ENCODE measurements at places on chromosomes 3 and 15. TPM values are rescaled to one million over a fixed set of nuclear protein-coding genes. Genes with fewer than 3 reads are reported as not detected.

Gene FRMD4B
- 12.8 TPM for polyA plus RNA-seq

Gene RASGRP1
- 1.1 TPM for polyA plus RNA-seq

Gene NPAP1
- 0.10 TPM for polyA plus RNA-seq

Gene SNX1
- polyA plus RNA-seq, result 33.8 TPM

Gene XCR1
- not detected for polyA plus RNA-seq

Gene POMGNT2
- polyA plus RNA-seq, result 10.2 TPM

Gene PATL2
- 0.10 TPM for polyA plus RNA-seq

Gene HRG
- polyA plus RNA-seq, result not detected

Gene SLC12A1
- 0.57 TPM for polyA plus RNA-seq

Gene ROBO2
- 1.1 TPM for polyA plus RNA-seq

Gene NCK1
- 28.7 TPM for polyA plus RNA-seq

- H3K27me3 ChIP-seq, result no peaks in the 10 kb centered on the region
- no peak for DNase-seq
- H3K4me3 ChIP-seq, result no peak overlapping the region
- H3K27ac ChIP-seq, result no peak overlapping the region
- H3K36me3 ChIP-seq, result no peaks in the 10 kb centered on the region
These were observed 26.2 kb upstream of the SRP14 start for GRCh38 chr15:40065166-40065565.

GRCh38 chr3:170992854-170993253 lies 33.7 kb downstream of the SLC2A2 start:
- DNase-seq, result no peak
- H3K4me3 ChIP-seq, result no peak overlapping the region
- no peaks in the 10 kb centered on the region for H3K36me3 ChIP-seq
- no peak overlapping the region for H3K27ac ChIP-seq
- H3K4me1 ChIP-seq, result no peaks in the 10 kb centered on the region
- H3K27me3 ChIP-seq, result no peaks in the 10 kb centered on the region

- peaks cover 52% of the 10 kb centered on the region for H3K4me1 ChIP-seq
- H3K27me3 ChIP-seq, result no peaks in the 10 kb centered on the region
- H3K4me3 ChIP-seq, result no peak overlapping the region
These were observed 9.5 kb downstream of the CHSY1 start for GRCh38 chr15:101242160-101242998.

DNA sequence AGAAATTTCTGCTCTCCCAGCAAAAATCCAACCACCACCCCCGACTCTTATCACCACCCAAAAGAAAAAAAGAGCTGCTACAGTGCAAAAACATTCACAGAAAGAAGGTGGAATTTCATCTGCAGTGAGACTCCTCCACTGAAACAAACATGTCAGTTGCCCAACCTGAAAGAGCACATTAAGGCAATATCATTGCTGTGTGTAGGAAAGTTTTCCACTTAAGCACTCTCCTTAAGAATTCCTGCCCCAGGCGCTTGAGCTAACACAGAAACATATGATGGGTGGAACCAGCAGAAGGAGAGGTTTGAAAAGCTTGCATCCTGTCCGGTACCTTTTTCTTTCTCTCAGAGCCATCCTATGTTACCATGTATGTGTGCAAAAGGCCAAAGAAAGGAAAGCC lies 200.8 kb upstream of the GADL1 start:
- DNase-seq, result no peak
- no peak overlapping the region for H3K4me3 ChIP-seq
- H3K4me1 ChIP-seq, result no peaks in the 10 kb centered on the region
- H3K27me3 ChIP-seq, result no peaks in the 10 kb centered on the region
- no peaks in the 10 kb centered on the region for H3K36me3 ChIP-seq

- DNase-seq, result peak; percentile 80
- H3K4me3 ChIP-seq, result no peak overlapping the region
- no peaks in the 10 kb centered on the region for H3K36me3 ChIP-seq
- no peaks in the 10 kb centered on the region for H3K4me1 ChIP-seq
- no peaks in the 10 kb centered on the region for H3K27me3 ChIP-seq
These were observed 17.1 kb downstream of the CCDC13 start for GRCh38 chr3:42755681-42756578.

- peaks cover 13% of the 10 kb centered on the region for H3K36me3 ChIP-seq
- no peak overlapping the region for H3K27ac ChIP-seq
- 0 out of 2 replicates have a peak, but pooled peaks cover 3% of the 10 kb centered on the region for H3K4me1 ChIP-seq
- H3K27me3 ChIP-seq, result no peaks in the 10 kb centered on the region
These were observed 72.0 kb downstream of the RAD18 start for GRCh38 chr3:8891303-8891702.

DNA sequence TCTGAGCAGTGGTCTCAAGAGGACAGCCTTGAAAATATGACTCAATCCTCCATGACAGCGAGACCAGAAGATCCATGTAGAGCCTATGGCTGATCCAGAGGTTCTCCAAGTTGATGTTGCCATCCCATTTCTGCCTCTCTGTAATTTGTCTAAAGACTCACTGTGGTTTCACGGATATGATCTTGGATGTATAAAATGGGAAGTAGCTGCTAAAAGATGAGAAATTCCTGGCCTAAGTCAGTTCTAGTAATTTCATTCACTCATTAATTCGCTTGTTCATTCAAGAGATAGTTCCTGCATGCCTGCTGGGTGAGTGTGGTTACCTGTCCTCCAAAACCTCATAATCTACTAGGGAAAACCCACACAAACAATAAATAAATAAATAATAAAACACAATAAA lies 145.9 kb downstream of the TNIK start:
- H3K4me3 ChIP-seq, result no peak overlapping the region
- DNase-seq, result no peak
- peaks cover 11% of the 10 kb centered on the region for H3K4me1 ChIP-seq
- no peak overlapping the region for H3K27ac ChIP-seq

DNA sequence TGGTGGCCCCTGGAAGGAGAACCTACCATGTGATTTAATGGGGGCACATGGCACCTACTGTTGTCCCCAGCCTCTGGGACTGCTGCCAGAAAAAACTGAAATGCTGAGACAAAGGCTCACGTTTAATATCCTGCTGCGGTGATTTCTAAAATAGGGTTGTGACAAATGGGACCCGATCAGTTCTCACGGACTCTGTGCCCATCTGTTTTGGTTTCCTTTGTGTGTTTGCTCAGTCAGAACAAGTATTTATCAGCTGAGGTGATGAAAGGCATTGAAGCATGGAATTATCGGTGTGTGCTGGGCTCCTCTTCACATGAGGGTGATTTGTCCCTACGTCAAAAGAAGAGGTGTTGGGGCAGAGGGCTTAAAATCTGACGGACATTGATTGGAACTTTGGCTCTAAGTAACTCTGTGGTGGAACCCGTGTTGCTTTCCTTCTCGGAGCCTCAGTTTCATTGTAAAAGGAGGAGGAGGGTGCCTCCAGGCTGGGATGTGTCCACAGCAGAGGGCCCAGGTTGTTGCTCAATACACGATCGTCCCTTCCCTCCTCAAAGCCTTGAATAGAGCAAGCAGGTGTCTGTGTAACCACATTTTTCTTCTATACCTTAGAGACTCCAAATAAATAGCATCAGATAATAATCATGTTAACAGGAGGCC lies 283.3 kb upstream of the RGMA start:
- no peaks in the 10 kb centered on the region for H3K4me1 ChIP-seq
- H3K36me3 ChIP-seq, result no peaks in the 10 kb centered on the region
- H3K27me3 ChIP-seq, result no peaks in the 10 kb centered on the region
- no peak overlapping the region for H3K4me3 ChIP-seq

- no peak overlapping the region for H3K27ac ChIP-seq
- H3K36me3 ChIP-seq, result no peaks in the 10 kb centered on the region
- H3K4me1 ChIP-seq, result no peaks in the 10 kb centered on the region
- no peak for DNase-seq
- no peaks in the 10 kb centered on the region for H3K27me3 ChIP-seq
These were observed 6.7 kb upstream of the NCEH1 start for GRCh38 chr3:172717493-172718088.

DNA sequence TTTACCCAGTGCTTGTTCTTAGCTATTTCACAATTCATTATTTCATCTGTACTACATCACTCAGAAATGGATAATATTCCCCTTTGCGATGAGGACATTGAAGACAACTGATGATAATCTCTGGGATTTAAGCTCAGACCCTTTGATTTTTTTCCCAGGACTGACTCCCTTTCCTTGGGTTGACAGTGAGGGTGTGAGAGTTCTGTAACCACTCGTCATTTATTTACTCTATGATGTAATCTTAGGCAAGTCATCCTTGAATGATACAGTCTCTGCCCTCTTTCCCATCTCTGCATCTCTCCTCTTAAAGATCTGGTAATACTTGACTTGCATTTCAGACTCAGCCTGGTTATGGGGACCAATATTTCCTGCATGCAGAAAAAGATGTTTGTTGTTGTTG lies 1041.7 kb downstream of the AGBL1 start:
- no peak for DNase-seq
- no peaks in the 10 kb centered on the region for H3K27me3 ChIP-seq
- no peaks in the 10 kb centered on the region for H3K36me3 ChIP-seq
- H3K27ac ChIP-seq, result no peak overlapping the region

- no peaks in the 10 kb centered on the region for H3K36me3 ChIP-seq
- H3K27me3 ChIP-seq, result no peaks in the 10 kb centered on the region
- no peak for DNase-seq
- no peak overlapping the region for H3K27ac ChIP-seq
- H3K4me3 ChIP-seq, result no peak overlapping the region
- no peaks in the 10 kb centered on the region for H3K4me1 ChIP-seq
These were observed 33.7 kb downstream of the FILIP1L start for GRCh38 chr3:100080573-100080972.

GRCh38 chr3:152200476-152201420 lies 68.0 kb upstream of the MBNL1 start:
- H3K27ac ChIP-seq, result no peak overlapping the region
- H3K27me3 ChIP-seq, result no peaks in the 10 kb centered on the region
- no peaks in the 10 kb centered on the region for H3K36me3 ChIP-seq
- no peak for DNase-seq
- H3K4me3 ChIP-seq, result no peak overlapping the region

DNA sequence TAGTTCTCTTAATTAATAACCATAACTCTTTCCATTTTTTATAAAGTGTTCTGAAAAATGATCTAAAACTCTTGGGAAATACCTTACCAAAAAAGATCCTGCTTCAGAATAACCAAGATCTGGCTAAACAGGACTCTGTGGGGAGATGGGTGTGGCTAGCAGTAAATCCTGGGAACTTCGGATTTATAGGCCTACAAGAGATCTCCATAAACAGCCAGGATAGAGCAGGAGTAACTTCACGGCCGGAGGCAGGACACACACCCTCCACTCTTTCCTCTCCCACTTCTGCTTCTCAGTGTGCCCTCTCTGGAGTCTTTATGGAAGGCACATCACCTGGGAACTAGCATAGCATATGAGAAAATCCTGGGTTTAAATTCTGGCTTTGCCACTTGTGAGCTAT lies 309.4 kb upstream of the SOX2 start:
- DNase-seq, result no peak
- no peak overlapping the region for H3K4me3 ChIP-seq
- no peaks in the 10 kb centered on the region for H3K36me3 ChIP-seq
- H3K4me1 ChIP-seq, result 0 out of 2 replicates have a peak, but pooled peaks cover 2% of the 10 kb centered on the region
- no peaks in the 10 kb centered on the region for H3K27me3 ChIP-seq

- H3K27me3 ChIP-seq, result peaks cover 4% of the 10 kb centered on the region
- H3K4me3 ChIP-seq, result no peak overlapping the region
- H3K27ac ChIP-seq, result no peak overlapping the region
- no peaks in the 10 kb centered on the region for H3K36me3 ChIP-seq
These were observed 29.4 kb upstream of the ZNF717 start for GRCh38 chr3:75814797-75815196.

DNA sequence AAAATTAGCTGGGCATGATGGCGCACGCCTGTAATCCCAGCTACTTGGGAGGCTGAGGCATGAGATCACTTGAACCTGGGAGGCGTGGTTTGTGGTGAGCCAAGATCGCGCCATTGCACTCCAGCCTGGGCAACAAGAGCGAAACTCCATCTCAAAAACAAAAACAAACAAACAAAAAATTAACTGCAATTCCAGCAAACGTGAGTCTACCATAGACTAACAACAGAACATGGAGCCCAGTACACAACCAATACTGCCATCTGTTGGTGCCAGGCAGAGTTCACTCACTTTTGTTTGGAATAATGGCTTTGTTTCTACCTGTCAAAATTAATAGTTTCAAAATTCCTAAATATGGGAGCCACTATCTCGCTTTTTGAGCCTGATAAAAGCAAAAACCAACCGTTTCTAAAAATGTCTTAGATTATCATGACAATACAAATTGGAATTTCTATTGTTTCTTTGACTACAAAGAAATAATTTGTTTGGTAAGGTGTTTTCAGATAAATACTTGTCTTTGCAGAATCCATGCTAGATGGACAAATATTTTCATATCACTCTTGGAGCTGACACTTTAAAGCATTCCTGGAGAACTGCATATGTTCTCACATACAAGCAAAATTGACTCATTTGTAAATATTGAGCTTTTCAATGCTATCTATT lies 45.0 kb downstream of the GPR176 start:
- no peak overlapping the region for H3K4me3 ChIP-seq
- DNase-seq, result peak; percentile 47
- peaks cover 5% of the 10 kb centered on the region for H3K36me3 ChIP-seq

DNA sequence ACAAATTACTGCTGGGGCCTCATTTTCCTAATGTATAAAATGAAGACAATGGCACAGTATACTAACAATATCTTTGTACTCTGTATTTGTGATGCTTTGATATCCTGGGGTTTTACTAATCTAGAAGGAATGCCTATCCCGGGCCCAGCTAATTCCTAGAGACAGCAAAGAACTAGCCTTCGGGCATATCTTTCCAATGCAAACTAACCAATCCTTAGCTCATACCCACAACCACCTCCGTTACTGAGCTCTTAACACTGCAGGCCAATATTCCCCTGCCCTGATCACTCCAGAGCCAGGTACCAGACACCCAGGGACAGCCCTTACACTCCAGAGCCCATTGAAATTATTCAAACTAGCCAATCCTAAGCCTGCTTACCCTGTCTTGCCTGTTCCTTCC lies 309.0 kb downstream of the ULK4 start:
- H3K4me3 ChIP-seq, result no peak overlapping the region
- H3K27me3 ChIP-seq, result no peaks in the 10 kb centered on the region
- H3K36me3 ChIP-seq, result peaks cover 9% of the 10 kb centered on the region
- H3K4me1 ChIP-seq, result peaks cover 18% of the 10 kb centered on the region
- peak; percentile 8 for DNase-seq

Measured in GM23338 (cell line).